Activated T-cell treated with anti-CD3 and anti-CD28 coated beads, Interleukin-2, amount 50 U/mL, for 72 hours (primary cell): ENCODE measurements at places on chromosomes 2 and 18.

DNA sequence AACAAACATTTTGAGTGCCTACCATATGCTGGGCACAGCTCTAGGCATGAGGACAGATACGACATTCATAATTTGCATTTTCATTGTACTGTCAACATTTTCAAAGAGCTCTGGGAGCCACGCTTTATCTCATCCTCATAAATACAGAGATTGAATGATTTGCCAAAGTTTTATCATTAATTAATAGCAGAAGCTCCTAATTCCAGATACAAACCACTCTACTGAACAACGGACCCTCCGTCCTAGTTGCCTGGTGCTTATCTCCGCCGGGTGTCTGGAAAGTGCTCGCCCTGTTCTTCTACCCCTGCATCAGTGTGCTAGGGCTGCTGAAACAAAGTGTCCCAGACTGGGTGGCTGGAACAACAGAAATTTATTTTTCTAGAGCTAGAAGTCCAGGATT lies 23.8 kb downstream of the SERTAD2 start:
- no peak for DNase-seq

- no peak for DNase-seq
Observed at GRCh38 chr18:3579701-3580100, 129.7 kb downstream of the TGIF1 start.

GRCh38 chr18:10898417-10898974 lies 250.9 kb downstream of the PIEZO2 start:
- DNase-seq: no peak

DNA sequence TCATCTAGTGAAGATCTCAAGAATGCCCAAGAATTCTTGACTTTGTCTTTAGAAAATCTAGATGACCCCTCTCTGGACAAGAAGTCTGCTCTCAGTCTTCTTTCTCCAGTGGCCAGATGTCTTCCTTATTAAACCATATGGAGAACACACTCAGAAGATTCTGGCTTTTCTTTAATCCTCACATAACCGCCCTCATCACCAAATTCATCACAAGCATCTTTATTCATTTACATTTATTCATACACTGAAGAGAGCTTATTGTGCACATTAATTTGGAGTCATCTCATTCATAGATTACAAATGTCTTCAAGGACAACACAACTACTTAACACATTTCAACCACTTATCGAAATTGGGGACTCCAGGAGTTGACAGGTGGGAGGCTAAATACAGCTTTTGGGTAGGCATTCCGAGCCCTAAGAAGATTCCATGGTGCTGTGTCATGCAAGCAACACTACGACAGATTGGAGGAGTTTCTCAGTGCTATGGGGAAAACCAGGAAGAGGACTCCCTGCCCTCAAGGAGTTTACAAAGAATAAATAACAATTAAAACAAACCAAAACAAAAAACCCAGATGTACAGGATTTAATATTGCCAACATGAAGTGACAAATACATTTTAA lies 64.8 kb upstream of the LCLAT1 start:
- no peak for DNase-seq

DNA sequence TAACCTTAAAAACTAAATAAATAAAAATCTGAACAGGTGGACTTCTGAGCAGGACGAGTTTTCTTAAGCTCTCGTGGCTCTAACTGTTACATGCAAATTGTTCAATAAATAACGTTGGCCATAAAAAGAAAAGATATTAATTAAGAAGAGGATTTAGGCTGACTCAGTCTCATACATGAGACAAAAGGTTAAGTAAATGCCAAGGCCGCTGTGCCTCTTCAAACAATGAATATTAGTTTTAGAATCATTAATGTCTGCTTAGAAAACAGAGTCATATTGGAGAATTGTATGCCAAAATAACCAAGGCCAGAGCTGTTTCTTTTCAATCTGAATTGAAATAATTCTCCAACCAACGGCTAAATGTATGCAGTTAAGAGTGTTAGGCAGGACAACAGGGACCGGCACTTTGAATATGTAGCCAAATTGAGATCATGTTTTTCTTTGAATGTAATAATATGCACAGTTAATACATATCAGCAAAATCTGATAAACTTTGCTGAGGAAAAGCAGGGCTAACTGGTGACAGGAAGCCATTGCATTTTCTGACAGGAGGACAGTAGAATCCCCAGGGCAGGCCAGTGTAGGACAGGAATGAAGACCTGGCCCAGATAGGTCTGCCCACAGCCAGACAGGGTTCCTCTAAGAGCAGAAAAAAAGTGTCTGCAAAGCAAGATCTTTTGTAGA lies 1041.4 kb upstream of the FANCL start:
- DNase-seq: no peak

GRCh38 chr2:132448771-132449170 lies 32.2 kb downstream of the GPR39 start:
- DNase-seq: no peak

GRCh38 chr2:196080526-196080925 lies 11.9 kb upstream of the DNAH7 start:
- DNase-seq: no peak

DNA sequence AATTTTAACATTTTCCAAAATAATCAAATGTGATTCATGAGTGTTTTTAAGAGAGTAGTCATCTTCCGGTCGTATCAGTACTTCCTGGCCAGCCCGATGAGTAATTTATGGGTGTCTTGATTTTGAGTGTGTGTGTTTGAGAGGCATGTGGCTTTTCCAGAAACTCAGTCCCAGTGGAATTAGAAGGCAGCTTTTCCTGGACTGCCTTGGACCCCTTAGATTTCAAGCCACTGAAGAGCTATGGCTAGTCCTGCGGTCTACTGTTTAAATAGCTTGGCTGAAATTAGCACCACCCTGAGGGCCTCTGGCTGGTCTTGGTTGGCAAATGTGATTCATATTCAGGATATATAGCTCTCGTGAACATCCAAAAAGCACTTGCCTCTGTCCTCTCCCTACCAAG lies 59.4 kb downstream of the HK2 start:
- DNase-seq: no peak

- DNase-seq: no peak
Observed at GRCh38 chr18:32958746-32959145, 185.9 kb upstream of the KLHL14 start.

DNA sequence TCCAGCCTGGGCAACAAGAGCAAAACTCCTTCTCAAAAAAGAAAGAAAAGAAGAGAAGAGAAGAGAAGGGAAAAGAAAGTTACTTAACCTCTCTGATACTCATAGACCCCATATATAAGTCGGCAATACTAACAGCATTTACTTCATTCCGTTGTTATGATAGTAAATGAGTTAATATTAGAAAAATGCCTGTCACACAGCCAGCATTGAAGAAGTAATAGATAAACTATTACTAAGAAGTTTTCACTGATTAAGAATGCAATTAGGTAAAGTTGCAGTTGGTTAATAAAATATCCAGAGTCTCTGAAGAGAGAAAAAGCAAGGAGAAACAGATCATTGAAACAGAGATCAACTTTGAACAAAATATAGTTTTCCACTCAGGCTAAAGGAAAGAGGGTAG lies 161.3 kb upstream of the UBE2E3 start:
- no peak for DNase-seq

DNA sequence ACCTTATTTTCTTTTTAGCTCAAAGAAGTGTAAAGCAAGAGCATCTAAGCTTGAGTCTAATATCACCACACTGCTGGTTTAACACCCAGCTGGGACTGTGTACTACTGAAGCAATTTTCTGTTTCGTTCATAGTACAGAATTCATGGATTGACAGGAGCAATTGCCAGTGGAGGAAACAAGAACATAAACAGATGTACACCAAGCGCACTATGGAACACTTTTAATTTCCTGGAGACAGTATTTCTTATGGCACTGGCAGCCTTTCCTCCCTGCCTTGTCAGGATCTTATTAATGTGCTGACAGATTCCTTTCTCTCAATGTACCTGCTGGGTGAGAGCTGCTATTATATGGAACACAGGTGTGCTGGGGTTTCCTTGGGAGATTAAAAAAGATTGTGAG lies 4.2 kb upstream of the LANCL1 start:
- DNase-seq: no peak
